ENCODE measurements at places on chromosomes 7 and 10.

DNA sequence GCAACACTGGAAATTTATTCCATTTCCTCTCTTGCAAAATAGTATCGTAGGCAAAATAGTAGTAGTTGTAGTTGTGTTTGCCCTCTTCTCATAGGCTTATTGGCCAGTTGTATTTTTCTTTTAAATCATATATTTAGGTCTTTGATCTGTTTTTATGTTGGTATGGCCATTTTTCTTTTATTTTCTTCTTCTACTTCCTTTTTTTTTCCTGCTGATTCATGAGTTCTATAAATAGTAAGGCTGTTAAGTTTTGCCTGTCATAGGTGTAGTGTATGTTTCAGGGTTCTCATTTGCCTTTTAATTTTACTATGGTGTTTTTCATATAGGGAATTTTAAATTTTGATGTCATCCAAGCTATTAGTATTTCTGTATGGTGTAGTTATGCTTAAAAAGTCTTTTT lies 25.4 kb upstream of the MRC1 start:
- DNase-seq = no peak

GRCh38 chr10:74881253-74881884 lies 55.0 kb downstream of the KAT6B start:
- no peak for DNase-seq

- no peak for DNase-seq
Measured at GRCh38 chr7:127658970-127659630, 7.1 kb downstream of the SND1 start.

GRCh38 chr7:134353411-134353810 lies 36.7 kb upstream of the SLC35B4 start:
- DNase-seq = no peak

GRCh38 chr10:83982812-83983211 lies 156.5 kb upstream of the GHITM start:
- DNase-seq = no peak

DNA sequence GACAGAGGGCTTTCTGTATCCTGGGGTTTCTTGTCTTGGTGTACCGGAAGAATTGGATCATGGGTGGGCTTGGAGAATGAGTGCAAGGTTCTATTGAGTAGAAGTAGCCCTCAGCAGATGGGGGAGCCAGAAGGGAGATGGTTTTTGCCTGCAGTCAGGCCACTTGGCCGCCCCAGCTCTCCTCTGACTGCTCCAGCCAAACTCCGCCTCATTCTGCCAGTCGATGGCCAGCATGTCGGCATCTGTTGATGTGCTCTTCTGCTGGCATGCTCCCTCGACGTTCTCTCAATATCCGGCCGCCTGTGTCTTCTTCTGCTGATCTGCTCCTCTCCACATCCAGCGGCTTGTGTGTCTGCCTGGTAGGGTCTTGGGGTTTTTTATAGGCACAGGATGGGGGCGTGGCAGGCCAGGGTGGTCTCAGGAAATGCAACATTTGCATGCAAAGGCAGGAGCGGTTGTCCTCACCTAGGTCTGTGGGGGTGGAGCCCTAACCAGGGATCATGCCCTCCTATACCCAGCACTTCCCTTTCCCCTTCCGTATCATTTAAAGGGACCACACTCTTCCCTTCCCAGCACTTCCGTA lies 40.2 kb upstream of the TNS3 start:
- no peak for DNase-seq

GRCh38 chr7:603152-603951 lies 83.7 kb upstream of the PDGFA start:
- DNase-seq = no peak

DNA sequence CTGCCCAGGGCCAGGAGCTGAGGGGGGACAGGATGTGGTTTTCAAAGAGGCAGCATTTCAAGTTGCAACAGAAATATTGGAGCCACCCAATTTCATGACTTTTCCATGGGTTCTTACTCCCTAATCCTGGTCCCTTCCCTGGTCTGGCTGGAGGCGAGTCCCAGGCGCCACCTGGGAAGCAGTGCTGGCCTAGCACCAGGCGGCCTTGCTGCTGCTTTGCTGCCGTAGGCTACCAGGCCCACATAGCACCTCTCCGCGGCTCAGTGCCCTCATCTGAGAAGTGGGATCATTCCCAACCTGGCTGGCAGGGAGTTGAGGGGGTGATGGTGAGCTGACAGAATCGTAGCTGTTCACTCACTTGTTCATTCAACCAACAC lies 33.7 kb downstream of the ZMIZ1 start:
- DNase-seq = no peak

DNA sequence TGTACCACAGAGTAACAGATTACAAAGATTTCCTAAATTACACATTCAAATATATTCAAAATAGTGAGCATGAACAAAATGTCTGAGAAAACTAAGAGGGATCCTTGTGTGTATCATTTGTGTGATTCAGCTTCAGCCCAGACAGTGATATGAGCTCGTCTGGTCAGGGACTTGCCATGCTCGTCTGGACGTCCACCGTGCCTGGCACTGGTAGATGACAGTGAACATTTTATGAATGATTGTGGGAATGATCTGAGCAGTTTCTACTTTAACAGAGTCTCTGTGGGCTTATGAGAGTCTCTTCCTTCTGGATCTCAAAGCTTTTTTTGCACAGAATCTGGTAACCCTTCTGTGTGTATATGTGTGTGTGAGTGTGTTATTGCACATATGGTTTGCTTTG lies 34.2 kb upstream of the ANKRD2 start:
- no peak for DNase-seq

DNA sequence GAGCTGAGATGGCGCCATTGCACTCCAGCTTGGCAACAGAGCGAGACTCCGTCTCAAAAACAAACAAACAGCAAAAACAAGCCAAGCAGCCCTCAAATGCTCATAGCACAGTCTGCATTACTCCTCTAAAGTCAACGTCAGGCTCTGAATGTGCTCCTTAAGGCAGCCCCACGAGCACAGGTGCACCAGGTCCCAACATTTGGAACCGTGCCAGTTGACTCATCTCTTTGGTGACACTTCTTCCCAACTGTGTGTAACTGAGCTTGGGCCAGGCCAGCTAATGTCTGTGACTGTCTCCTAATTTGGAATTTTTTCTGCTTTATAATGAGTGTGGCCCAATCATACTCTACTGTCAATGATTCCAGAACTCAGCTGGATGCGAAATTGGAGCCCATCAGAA lies 66.3 kb upstream of the EFCAB10 start:
- no peak for DNase-seq

DNA sequence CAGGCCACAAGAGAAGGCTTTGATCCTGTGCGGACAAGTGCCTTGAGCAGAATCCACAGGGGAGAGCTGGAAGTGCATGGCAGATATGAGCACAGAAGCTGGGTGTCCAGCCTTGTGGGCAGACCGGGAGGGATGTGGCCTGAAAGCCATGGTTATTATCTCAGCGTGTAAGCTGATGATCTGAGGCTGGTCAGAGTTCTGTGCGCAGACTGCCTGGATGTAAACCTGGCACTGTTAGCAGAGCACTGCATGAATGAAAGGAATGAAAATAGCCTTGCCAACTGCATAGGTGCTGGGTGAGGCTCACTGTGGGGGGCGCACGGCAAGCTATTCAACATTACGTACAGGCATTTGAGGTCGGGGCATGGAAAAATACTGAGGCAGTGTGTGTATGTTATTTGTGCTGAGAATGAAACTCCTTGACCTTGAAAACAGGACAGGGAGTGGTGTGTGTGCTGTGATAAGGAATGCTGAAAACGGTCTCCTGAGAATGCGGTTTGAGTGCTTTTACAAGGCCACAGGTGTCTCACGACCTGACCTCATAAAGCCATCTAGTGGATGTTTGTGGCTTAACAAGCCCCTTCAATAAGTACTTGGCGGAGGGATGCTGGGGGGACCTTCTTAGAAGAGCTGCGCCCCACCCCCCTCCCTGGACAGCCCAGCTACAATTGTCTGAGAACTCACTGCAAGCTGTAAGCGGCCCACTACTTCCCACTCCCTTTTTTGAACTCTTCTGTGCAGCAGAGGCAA lies 18.7 kb downstream of the AKR1C1 start:
- no peak for DNase-seq

DNA sequence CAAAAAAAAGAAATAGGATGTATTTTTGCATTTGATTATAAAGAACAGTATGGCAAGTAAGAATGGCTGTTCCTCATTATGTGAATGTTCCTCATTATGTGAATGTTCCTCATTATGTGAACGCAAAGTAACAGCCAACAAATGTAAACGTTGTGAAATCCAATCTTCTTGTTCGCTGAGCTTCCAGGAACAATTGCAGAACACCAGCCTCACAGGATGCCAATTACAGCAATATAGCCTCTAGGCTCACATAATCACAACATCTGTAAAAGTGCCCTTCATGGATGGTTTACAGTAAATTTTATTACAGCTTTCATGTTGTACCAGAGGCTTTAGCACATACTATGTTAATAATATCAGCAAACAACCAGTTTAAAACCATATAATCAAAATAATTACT lies 71.6 kb downstream of the THSD7A start:
- no peak for DNase-seq

DNA sequence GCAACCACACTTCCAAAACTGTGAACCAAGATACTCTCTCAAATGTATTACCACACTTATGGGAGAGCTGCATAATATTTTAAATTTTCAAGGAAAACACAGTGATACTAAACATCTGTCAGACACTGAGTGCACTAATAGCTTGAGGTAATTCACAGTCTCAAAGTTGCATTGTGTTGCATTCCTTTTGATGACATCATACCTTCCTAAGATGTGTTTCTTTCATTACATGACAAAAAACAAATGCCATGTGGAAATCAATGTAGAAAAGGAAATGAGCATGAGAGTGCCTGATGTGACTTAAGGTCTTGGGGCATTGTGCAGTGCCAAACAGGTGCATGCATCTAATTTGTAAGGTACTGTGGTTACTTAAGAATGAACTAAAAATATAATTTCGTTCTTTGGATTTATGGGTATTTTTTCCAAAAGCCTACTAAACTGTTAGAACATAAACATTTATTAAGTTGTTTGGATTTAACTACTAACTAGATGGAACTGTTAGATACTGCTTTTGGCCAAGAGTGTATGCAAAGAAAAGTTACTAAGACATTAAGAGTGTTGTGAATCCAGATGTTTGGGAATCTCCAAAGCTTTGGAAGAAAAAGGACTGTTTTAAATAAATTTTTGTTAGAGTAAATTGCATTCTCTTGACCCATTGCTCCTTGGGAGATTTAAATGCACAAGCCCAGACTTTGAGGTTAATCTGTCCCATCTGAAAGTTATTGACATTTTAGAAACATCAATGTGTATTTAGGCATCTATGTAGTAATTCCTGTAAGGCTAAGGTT lies 496.2 kb upstream of the SEMA3D start:
- no peak for DNase-seq

DNA sequence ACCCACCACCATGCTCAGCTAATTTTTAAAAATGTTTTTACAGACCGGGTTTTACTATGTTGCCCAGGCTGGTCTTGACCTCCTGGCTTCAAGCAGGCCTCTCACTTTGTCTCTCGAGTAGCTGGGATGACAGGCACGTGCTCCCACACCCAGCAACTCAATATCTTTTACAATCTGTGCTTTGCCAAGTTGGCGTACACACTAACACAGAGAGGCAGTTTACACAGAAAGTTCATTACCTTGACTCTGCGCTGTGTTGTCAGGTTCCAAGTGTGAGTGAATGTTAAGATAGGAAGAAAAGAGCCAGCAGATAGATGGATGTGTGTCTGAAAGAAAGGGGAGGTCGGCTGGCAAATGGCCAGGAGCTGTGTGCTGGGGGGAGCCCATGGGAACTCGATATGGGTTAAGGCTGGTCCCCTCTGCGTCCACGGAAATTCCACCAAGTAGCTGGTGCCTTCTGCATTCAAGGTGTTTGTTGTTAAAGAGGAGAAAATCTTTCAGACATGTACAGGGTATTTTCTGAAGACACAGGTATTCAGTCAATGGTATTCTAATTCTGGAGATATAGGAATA lies 299.8 kb downstream of the CAMK1D start:
- DNase-seq = no peak

- DNase-seq = no peak
Measured at GRCh38 chr10:66827353-66827752, 98.5 kb upstream of the LRRTM3 start.

DNA sequence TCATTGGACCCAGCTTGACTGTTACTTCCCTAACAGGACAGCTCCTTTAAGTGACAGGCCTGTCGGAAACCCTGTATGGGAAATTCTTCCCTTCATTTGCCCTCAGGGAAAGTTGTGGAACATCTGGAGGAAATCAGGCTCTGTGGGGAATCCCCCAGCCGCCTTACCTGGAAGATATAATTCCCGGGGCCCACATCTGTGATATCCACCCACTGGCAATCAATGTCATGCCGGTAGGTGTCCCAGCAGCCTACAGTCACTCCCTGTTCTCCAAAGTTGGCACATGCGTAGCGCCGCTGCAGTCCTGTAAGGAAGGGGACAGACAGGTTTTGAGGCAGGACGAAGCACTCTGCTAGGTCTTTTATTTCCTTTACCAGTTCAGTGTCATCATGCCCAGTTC lies 16.6 kb downstream of the LOXL4 start:
- DNase-seq = no peak

DNA sequence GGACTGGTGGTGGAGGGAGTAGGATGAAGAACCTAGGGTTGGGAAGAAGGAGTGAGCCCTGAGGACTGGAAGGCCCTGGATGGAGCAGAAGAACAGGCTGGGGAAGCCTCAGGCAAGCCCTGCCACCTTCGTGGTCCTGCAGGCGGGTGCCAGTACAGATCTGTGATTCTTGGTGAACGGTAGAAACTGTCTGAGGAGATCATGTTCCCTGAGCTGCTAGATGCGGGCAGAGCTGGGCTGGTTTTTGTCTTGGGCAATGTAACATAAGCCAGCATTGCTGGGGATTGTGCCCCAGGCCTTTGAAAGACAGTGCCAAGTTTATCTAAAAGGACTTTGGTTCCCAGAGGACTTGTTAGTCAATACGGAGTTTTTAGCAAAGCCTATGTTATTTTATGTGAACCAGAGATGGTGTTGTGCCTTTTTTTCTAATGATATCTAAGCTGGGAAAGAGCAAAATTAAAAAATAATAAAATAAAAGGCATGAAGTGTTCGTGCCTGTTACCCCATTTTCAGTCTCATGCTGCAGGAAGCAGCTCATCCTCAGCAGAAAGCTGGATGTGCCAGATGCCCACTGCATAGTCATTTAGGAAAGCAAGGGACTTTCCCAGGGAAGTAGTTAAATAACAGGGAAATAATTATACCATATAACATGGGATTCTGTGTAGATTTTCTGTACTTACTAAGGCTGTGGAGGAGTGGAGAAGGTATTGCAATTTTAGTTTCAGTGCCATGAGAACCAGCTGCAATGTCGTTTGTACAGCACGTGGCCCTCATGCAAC lies 24.4 kb upstream of the FIGNL1 start:
- DNase-seq = no peak

DNA sequence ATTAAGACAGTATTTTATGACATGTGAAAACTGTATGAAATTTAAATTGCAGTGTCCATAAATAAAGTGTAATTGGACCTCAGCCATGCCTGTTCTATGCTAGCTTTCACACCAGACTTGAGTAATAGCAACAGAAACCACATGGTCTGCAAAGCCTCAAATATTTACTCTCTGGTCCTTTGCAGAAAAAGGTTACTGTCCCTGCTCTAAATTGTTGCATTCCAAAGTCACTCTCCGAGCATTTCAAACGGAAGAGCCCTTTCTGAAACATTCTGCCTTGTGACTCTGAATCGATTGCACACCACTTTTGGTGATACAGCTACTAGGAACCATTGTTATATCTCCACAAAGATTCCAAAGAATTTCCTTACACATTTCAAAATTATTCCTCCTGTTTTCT lies 81.0 kb upstream of the STK17A start:
- DNase-seq = no peak

- no peak for DNase-seq
Measured at GRCh38 chr7:78062214-78062613, 263.6 kb downstream of the PHTF2 start.

- no peak for DNase-seq
Measured at GRCh38 chr7:154287356-154287755, 235.2 kb downstream of the DPP6 start.

- DNase-seq = no peak
Measured at GRCh38 chr10:59553162-59553900, 156.3 kb downstream of the SLC16A9 start.

Measured in GM12892 (cell line).